ENCODE measurements at places on chromosomes 11 and 22.

DNA sequence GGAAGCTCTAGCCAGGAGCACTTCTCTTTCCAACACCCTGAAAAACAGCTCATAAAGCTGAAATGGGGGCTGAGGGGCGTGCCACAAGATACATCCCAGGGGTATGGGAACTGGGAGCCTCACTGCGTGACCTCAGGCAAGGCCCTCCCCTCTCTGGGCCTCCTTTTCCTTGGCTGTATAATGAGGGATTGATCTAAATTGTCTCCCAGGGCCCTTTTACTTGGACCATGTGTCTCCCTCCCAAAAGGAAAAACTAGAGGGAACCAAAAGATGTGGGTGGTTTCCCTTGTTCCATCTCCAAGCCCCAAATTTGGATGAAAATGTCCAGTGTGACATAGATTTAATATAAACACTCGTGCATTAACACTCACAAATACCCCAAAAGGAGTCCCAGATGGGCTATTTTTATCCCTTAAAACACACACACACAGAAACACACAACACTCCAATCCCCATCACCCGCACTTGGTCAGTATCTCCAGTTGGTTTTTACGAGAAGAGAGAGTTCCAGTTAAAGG, 25.9 kb upstream of the SMTN start:
- DNase-seq, result no peak

DNA sequence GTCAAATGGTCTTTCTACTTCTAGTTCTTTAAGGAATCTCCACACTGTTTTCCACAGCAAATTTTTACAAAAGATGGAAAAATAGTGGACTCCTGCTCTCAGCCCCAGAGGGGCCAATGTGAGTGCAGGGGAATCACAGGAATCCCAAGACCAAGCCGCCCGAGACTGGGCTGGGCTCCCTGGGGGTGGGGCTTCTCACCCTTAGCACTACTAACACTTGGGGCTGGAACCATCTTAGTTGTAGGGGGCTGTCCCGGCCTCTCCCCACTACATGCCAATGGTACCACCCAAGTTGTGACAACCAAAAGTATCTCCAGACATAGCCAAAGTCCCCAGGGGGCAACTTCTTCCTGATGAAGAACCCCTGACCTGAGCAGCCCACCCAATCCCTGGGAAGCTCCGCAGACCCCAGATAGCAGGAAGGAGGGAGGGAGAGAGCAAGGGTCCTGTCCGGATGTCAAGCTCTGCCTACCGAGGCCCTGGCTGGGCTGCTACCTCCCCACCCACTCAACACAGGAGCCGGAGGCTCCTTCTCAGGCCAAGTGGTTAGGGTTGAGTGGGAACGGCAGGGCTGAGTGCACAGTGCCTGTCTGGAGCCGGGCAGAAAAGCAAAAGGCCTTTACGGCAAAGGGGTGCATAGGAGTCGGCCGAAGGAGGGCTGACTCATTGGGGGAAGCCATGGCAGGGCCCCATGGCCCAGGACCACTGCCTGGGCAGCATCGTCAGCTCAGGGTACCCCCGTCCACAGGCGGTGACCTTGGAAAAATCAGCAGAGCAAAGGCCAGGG, 122.5 kb upstream of the FGF3 start:
- DNase-seq, result no peak

DNA sequence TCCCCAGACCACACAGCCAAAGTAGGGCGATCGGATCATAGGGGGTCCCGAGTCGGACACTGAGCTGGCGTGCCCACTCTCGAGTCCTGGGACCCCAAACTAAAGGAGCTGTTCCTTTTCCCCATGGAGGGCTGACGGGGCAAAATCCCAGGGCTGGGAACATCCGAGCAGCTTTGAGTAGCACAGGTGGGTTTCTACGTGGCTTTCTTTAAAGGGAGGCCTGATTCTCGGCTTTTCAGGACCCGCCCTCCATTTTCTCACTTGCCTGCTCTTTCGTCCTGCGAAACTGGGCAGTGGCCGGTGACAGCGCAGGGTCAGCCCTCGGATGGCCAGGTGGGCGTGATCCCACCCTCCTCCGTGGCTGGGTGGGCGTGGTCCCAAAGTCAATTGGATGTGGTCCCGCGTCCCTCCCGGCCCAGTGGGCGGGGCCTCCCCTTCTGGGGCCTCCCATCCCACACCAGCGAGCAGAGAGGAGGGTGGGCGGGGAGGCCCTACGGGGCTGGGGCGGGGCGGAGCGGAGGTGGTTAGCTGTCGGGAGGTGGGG, 17.5 kb upstream of the TXNRD2 start:
- no peak for DNase-seq

GRCh38 chr22:35128637-35129036, 62.7 kb downstream of the ISX start:
- DNase-seq, result no peak

GRCh38 chr22:41557401-41558240, 3.2 kb upstream of the CSDC2 start:
- peak; percentile 44 for DNase-seq

- peak; percentile 16 for DNase-seq
Observed at GRCh38 chr22:29385748-29386147, 2.6 kb downstream of the AP1B1 start.

DNA sequence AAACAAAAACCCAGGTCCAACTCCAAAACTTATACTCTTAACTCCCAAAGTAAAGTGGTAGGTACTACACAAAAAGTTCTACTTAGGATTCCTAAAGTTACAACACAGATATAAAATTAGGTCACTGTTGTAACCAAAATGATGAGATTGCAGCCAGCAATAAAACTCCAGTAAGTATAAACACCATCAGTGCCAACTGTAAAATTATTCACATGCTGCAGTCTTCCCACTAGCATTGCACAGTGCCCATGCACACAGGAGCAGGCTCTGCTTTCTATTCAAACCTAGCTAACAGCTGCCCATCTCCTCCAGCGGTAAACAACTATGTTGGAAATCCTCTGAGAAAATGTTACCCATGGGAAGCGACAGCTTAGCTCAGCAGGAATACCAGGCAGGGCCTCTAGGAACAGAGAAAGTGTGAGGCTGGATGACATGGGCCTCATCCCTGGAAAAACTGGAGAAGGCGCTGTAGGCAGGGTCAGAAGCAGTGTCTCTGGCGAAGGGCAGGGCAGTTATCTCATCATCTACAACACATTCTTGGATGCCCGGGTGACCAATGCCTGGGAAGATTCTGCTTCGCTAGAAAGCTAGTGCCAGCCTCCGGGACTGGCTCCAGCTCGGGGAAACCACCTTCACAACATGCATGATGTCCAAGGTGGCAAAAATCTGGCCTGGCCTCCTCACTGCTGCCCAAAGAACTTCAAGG, 9.1 kb downstream of the CPT1A start:
- DNase-seq, result no peak

DNA sequence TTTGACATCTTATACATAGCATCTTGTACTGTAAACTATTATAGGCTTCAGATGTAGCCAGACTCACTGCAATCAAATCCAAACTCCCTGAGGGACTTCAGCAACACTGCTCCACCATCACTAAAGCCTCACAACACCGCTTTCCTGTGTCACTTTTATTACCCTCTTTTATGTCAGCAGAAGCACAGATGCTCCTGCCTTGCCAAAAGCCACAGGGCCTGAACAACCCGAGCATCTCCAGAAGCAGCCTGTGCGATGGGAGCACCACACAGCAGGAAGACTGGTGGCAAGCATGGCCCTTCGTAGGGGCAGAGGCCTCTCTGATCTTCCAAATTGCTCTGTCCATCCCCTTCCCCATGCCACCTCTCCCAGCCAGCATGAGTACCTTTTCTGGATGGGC, 22.9 kb downstream of the TMEM123 start:
- no peak for DNase-seq

- DNase-seq, result no peak
Observed at GRCh38 chr11:113339929-113340589, 25.7 kb downstream of the TTC12 start.

GRCh38 chr11:118768690-118769089, 22.3 kb downstream of the DDX6 start:
- no peak for DNase-seq

DNA sequence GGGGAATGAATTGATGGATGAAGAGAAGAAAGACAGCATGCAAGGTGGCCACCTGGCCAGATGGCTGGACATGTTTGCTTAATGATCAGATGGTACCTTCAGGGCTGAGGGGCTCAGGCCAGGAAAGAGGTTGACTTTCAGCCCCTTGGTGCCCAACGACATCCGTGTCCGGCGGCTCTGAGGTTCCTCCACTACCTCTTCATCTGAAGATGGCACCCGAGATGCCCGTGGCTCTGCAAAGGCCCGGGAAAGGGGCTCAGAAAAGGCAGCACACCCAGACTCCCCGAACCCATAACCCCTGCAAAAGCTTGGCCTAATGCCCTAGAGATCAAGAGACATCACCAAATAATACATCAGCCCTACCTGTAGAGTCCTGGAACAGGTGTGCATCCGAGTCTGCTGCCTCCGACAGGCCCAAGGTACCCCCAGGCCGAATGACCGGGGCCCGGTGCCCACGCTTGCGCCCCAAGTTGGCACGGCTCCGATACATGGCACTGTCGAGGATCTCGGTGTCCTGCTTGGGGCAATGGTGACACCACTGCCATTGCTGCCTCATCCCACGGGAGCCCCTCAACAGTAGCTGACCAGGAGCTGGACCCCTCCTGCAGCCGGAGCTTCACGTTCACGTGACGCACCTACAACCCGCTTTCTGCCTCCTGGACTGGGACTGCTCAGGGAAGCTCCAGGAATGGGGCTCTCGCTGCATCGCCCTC, 22.9 kb downstream of the TNKS1BP1 start:
- DNase-seq, result no peak

DNA sequence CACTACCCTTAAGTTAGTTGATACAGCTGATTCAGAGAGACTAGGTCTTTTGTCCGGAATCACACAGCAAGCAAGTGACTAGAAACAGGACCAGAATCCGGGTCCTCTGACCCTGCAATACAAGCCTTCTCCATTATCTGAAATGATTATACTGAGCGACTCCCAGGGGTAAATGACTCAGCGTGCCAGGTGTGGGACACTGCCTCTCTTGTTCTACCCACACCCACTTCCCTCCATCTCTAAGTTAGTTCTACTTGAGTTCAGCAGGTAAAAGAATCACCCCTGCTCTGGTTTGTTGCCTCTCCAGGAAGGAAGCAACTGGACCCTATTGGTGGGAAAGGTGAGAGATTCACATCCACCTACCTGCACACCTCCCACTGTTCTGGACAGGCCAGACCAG, 156.9 kb downstream of the DBX1 start:
- no peak for DNase-seq

GRCh38 chr11:104572279-104572678, 326.0 kb downstream of the CASP12 start:
- no peak for DNase-seq

- DNase-seq, result no peak
Observed at GRCh38 chr11:116948391-116948790, 111.0 kb upstream of the APOA1 start.

DNA sequence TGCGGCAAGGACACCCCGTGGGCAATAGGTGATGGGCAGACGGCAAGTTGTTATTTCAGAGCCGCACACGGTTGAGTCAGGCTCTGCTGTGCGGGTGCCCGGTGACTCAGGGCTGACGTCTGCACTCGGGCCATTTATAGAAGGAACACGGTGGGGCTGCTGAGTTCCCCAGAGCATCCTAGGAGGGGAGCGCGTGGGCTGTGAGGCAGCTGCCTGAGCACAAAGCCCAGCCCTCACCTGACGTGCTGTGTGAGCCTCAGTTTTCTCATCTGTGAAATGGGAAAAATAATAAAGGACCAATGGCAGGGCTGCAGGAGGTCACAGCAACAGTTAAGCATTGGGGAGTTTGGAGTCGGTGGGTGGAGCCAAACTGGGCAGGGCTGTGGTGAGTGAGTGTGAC, 11.3 kb upstream of the RHOD start:
- DNase-seq, result peak; percentile 71

GRCh38 chr11:67611165-67611564, 4.4 kb downstream of the NDUFV1 start:
- DNase-seq, result no peak

DNA sequence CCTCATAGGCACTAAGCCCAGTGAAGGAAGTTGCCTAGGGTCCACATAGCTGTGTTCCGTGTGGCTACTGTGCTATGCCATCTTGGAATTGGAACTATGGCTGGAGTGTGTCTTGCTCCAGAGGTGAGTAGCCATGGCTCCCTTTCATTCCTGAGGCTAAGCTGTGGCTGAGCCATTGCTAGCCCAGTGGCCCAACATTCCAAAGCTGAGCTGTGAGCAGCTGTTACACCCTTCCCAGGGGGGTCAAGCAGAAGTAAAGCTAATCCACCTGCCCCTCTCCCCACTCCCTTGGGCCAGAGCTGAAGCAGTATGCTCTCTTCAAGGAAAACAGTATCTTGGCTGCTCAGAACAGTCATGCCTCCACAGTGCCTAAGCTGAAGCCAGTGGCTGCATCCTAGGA, 51.1 kb downstream of the USP35 start:
- no peak for DNase-seq

DNA sequence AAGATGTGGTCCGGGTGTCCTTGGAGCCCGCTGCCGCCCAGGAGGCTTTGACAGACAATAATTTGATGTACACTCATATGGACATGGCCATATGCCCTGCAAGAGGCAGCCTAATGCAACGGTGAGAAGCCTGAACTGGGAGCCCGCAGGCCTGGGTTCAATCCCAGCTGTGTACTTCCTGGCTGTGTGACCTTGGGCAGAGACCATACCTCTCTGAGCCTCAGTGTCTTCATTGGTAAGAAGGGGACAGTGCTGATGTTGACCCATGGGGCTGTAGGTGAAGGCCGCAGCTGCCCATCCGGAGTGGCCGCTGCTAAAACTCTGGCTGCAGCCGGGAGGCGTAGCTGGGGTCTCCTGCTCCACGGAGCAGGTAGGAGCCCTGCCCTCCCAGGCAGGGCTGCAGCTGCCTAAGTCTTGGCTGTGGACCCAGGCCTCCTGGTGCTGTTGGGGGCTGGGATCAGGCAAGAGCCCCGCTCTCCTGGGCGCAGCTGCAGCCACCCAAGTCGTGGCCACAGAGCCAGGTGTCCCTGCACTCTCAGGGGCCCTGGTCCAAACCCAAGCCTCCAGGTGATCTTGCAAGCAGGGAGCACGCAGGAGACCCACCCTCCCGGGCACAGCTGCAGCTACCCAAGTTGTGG, 8.9 kb downstream of the IL2RB start:
- no peak for DNase-seq

GRCh38 chr22:25938151-25938550, 196.2 kb downstream of the MYO18B start:
- DNase-seq, result no peak

DNA sequence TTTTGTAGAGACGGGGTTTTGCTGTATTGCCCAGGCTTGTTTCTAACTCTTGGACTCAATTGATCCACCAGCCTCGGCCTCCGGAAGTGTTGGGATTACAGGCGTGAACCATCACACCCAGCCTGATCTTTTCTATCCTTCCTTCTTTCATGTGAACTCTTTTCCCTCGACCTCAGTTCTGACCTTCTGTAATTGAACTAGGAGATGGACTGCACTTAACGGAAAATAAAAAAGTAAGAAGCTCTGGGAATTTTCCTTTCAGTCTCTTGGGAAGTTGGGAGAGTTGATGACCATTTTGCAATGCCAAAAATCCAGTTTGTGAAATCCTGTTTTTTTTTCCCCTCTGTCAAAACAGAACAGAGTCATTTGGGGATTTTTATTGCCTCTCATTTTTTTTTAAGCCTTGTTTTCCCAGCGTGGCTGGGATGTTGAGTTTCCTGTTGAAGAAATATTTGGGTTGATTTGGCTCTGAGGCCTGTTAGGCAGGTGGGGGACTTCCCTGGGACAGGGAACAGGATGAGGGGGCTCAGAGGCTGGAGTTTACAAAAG, 26.9 kb upstream of the CYB5R3 start:
- no peak for DNase-seq

- DNase-seq, result no peak
Observed at GRCh38 chr11:35483131-35483820, 42.1 kb downstream of the PAMR1 start.
